ENCODE measurements at places on chromosomes 1 and 21. TPM values are rescaled to one million over a fixed set of nuclear protein-coding genes. Genes with fewer than 3 reads are reported as not detected.
A peak's percentile ranks its signal among the peaks of the same experiment; 100 is the strongest.

GRCh38 chr1:160835751-160836150 is 26.9 kb downstream of the CD244 start:
- DNase-seq: no peak
- no peak overlapping the region for H3K4me3 ChIP-seq
- no peaks in the 10 kb centered on the region for H3K36me3 ChIP-seq
- peaks cover 2% of the 10 kb centered on the region for H3K27me3 ChIP-seq
- H3K27ac ChIP-seq: no peak overlapping the region
- H3K4me1 ChIP-seq: peaks cover 33% of the 10 kb centered on the region

GRCh38 chr1:70504176-70504820 is 93.2 kb downstream of the CTH start:
- H3K27me3 ChIP-seq: no peaks in the 10 kb centered on the region
- no peak for DNase-seq
- H3K4me1 ChIP-seq: no peaks in the 10 kb centered on the region
- H3K36me3 ChIP-seq: no peaks in the 10 kb centered on the region
- H3K4me3 ChIP-seq: no peak overlapping the region

GRCh38 chr1:236064674-236065508 is at the start of gene NID1:
NID1 (minus strand) TSS chr1:236065090; CDS start chr1:236065079, 11 bp downstream.
- no peak within 1 kb of the TSS for H3K27ac ChIP-seq
- peak within 1 kb of the TSS; percentile 88 for H3K4me3 ChIP-seq
- H3K4me1 ChIP-seq: peaks cover 16% of the 10 kb centered on the region
- H3K27me3 ChIP-seq: peaks cover 9% of the 10 kb centered on the region
- DNase-seq: peak; percentile 72

DNA sequence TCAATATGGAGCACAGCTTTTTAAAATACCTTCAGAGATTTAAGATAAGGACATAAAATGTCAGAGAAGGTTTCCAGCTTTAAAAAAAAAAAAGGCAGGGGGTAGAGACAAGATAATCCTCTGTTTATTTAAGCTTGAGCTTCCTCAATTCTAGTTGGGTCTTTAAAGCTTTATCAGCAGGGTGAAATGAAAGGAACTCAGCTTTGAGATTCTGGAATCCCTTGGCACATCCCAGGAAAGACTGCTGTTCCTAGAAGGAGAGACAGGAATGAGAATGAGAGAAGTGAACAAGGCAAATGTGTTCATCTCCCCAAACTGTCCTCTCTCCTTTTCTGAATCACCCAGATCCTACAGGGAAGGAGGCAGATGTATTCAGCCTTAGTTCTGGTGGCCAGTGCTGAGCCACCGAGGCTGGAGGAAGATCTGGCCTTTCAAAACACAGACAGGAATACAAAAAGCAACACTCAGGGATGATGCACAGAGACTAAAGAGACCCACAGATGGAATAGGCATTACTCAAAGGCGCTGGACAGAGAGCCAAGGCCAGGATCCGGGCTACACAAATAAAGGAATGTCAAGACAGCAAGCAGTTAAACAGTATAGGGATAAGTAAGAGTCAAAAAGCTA is 385.8 kb upstream of the DUSP10 start:
- no peak overlapping the region for H3K27ac ChIP-seq
- no peaks in the 10 kb centered on the region for H3K4me1 ChIP-seq
- H3K27me3 ChIP-seq: no peaks in the 10 kb centered on the region
- no peak for DNase-seq

- H3K27me3 ChIP-seq: no peaks in the 10 kb centered on the region
- no peak overlapping the region for H3K27ac ChIP-seq
- H3K36me3 ChIP-seq: no peaks in the 10 kb centered on the region
- no peak for DNase-seq
Observed at GRCh38 chr1:76086597-76086996, 12.1 kb downstream of the ST6GALNAC3 start.

- no peaks in the 10 kb centered on the region for H3K27me3 ChIP-seq
- H3K4me3 ChIP-seq: no peak overlapping the region
- no peaks in the 10 kb centered on the region for H3K36me3 ChIP-seq
- no peak overlapping the region for H3K27ac ChIP-seq
Observed at GRCh38 chr1:162985816-162986435, 83.2 kb upstream of the RGS4 start.

DNA sequence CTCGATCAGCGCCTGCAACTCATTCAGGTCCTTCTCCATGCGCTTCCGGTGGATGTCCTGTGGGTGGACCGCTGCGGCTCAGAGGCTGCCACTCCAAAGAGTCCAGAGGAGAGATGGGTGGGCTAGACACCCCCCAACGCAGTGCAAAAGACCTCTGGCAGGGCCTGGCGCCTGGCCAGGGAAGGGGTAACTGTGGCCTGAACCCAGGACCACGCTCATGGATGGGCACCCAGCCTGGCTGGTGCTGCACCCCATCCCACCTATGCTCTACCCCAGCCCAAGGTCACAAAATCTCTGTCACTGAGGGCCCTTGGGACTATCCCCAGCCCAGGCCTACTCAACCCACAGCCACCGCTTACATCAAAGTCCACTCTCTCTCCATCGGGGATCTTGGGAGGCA is 12.2 kb downstream of the TNNT2 start:
- no peak overlapping the region for H3K4me3 ChIP-seq
- H3K4me1 ChIP-seq: peaks cover 26% of the 10 kb centered on the region
- DNase-seq: no peak
- H3K36me3 ChIP-seq: peaks cover 4% of the 10 kb centered on the region
- H3K27me3 ChIP-seq: peaks cover 5% of the 10 kb centered on the region

- peaks cover 20% of the 10 kb centered on the region for H3K4me1 ChIP-seq
- DNase-seq: no peak
- H3K36me3 ChIP-seq: no peaks in the 10 kb centered on the region
- no peaks in the 10 kb centered on the region for H3K27me3 ChIP-seq
Observed at GRCh38 chr1:15668089-15668754, 15.9 kb upstream of the PLEKHM2 start.

DNA sequence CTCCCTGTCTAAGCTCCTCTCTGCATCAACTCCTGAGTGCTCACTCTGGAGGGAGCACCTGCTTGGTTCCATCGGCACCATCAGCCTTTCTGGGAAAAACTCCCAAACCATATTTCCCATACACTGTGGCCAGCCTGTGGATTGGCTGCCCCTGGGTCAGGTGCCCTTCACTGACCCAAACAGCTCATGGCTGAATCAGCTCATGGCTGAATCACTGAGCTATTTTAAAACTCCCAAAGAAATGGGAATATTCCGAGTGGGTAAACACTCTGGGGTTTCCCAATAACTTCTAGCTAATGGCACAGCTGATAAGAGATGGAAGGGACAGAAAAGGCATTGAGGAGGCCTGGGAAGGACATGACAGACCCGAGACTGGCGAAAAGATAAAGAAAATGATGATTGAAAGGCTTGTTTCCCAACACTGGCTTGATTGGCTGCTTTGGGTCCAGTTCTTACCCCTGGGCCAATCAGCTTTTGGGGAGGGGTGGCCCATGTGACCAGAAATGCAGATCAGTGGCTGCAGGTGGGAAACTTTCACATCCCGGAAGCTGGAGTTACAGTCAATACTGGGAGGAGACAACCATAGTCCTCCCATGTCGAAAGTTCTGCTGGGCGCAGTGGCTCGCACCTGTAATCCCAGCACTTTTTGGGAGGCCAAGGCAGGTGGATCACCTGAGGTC is 37.3 kb upstream of the KAZN start:
- no peaks in the 10 kb centered on the region for H3K4me1 ChIP-seq
- H3K36me3 ChIP-seq: no peaks in the 10 kb centered on the region
- no peak for DNase-seq
- no peak overlapping the region for H3K4me3 ChIP-seq
- peaks cover 4% of the 10 kb centered on the region for H3K27me3 ChIP-seq

GRCh38 chr1:227734546-227734855 is 601 bp downstream of the JMJD4 start:
- DNase-seq: no peak
- peaks cover 6% of the 10 kb centered on the region for H3K27me3 ChIP-seq
- H3K36me3 ChIP-seq: peaks cover 8% of the 10 kb centered on the region
- H3K4me1 ChIP-seq: peaks cover 8% of the 10 kb centered on the region
- H3K4me3 ChIP-seq: peak overlapping the region; percentile 93

DNA sequence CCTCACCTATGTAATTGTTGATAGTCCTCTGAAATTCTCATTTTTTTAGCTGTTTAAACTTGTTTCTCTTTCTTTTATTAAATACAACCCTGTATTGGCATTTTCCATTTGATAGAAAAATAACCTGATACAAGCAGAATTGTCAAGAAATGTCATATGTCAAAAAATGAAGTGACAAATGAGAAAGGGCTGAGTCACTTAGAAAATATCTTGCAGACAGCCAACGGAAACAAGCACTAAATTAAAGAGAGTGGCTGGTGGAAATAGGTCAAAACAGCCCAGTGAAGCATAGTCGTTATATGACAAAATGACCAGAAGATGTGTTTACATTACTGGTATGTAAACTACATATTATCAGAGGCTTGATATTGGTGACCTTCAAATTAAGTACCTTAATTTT is 484.4 kb downstream of the PLA2G4A start:
- H3K4me3 ChIP-seq: no peak overlapping the region
- no peaks in the 10 kb centered on the region for H3K27me3 ChIP-seq
- H3K27ac ChIP-seq: no peak overlapping the region
- H3K36me3 ChIP-seq: no peaks in the 10 kb centered on the region
- no peak for DNase-seq

DNA sequence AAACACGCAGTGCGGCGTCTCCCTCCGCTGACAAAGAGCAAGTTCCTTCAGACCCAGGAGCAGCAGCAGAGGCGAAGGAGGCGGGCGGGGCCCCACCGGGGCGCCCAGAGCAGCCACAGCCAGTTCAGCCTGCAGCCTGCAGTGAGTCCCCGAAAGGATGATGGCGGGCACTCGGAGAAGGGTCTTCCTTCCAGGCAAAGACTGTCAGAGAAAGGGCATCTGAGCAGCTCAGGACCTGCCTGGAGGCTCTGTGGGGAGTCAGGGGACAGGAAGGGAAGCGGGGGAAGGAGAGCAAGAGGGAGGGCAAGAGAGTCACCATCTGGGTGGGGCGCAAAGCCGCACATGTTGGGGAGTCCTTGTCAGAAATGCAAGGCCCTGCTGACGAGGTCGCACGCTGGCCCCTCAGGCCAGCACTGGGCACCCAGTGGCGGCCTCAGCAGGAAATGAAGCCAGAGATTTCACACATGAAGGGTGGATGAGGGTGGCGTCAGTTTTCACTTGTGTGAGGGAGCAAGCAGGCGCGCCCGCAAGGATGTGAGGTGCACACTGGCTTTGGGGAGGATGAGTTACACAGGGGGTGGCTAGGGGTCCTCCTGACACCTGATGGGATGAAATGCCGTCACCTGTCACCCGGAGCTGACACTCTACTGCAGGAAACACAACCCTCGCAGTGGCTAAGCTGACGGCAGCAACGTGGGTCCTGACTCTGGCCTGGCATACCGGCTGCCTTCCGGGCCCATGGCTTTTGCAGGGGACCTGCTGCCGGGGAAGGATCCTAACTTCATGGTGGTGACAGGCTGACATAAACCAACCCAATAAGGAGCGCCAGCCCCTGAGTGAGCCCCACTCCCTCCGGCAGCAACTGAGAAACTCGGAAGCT is 6.6 kb downstream of the LRRC47 start:
- no peak for DNase-seq
- H3K27me3 ChIP-seq: peaks cover 9% of the 10 kb centered on the region
- peaks cover 5% of the 10 kb centered on the region for H3K4me1 ChIP-seq
- H3K4me3 ChIP-seq: no peak overlapping the region
- H3K36me3 ChIP-seq: peaks cover 19% of the 10 kb centered on the region

- H3K4me1 ChIP-seq: peaks cover under 1% of the 10 kb centered on the region
- no peaks in the 10 kb centered on the region for H3K36me3 ChIP-seq
- DNase-seq: peak; percentile 87
- no peak overlapping the region for H3K27ac ChIP-seq
- H3K4me3 ChIP-seq: no peak overlapping the region
- H3K27me3 ChIP-seq: peaks cover 1% of the 10 kb centered on the region
Observed at GRCh38 chr1:52002038-52002917, 11.8 kb upstream of the RAB3B start.

DNA sequence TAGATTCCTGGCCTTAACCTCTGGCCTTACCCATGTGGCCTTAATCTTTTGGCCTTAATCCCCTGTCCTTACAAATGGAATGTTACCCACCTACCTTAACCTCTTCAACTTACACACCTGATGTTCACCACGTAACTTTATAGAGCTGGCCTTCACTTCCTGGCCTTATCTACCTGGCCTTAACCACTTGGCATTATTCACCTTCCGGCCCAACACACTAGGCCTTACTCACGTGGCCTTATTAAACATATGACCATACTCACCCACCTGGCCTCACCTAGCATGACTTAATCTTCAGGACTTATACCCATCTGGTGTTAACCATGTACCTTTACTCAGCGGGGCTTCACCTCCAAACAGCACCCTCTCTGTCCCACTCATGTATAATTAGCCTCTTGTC is 41.7 kb downstream of the EXOC8 start:
- DNase-seq: no peak
- no peak overlapping the region for H3K27ac ChIP-seq
- no peaks in the 10 kb centered on the region for H3K4me1 ChIP-seq
- peaks cover 5% of the 10 kb centered on the region for H3K27me3 ChIP-seq
- no peak overlapping the region for H3K4me3 ChIP-seq

GRCh38 chr1:8065369-8065768 is 39.3 kb upstream of the ERRFI1 start:
- H3K27me3 ChIP-seq: no peaks in the 10 kb centered on the region
- no peak overlapping the region for H3K27ac ChIP-seq
- no peak overlapping the region for H3K4me3 ChIP-seq
- no peaks in the 10 kb centered on the region for H3K36me3 ChIP-seq
- peaks cover 2% of the 10 kb centered on the region for H3K4me1 ChIP-seq

DNA sequence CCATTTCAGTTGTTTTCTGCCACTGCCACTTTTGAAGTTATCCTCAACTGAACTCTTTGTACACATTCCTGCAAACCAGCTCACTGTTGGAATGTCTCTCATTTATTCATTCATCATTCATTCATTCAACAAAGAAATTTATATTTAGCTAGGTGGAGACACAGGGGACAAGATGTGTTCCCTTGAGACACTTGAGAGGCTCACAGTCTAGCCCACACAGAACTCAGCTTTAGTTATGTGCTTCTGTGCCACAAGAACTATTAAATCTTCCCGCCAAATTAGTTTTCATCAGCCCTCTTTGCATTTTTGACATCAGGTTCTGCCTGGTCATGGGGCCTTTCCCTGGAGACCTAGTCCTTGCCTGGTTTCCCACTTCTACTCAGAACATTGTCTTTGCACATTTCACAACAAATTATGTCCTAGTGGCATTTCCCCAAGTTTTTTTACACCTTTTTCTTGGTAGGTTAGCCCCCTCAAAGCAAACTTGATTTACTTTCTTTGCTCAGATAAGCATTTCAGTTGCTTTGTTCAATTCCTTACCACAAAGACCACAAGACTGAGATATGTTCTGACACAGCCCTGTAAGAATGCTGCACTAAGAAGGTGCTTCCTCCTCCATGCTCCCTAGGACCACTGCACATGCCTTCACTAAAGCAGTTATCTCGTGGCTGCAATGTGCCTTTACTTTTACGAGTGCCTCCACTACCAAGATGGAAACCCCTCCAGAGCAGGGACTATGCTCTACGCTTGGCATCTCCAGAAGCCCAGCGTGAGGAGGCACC is 31.0 kb downstream of the ILDR2 start:
- no peak for DNase-seq
- no peaks in the 10 kb centered on the region for H3K36me3 ChIP-seq
- H3K27me3 ChIP-seq: peaks cover 3% of the 10 kb centered on the region
- H3K4me1 ChIP-seq: peaks cover 2% of the 10 kb centered on the region
- H3K27ac ChIP-seq: no peak overlapping the region

The ATP1A4 gene
- total RNA-seq: not detected

The CACHD1 gene
- total RNA-seq: 48.6 TPM

The RYR2 gene
- 5.4 TPM for total RNA-seq

The TRIM45 gene
- 7.0 TPM for total RNA-seq

The TRIM67 gene
- 0.26 TPM for total RNA-seq

The ARHGEF11 gene
- 48.4 TPM for total RNA-seq

The PADI1 gene
- 0.08 TPM for total RNA-seq
